Testis (tissue), 5 donors: ENCODE measurements at places on chromosomes 3 and 15.

GRCh38 chr3:133663569-133664313 is 2.0 kb upstream of the TOPBP1 start:
- peak; percentile 45 for DNase-seq

GRCh38 chr3:140290105-140290504 is 355.1 kb downstream of the CLSTN2 start:
- no peak for DNase-seq

GRCh38 chr3:87200060-87200647 is 27.0 kb upstream of the CHMP2B start:
- no peak for DNase-seq

DNA sequence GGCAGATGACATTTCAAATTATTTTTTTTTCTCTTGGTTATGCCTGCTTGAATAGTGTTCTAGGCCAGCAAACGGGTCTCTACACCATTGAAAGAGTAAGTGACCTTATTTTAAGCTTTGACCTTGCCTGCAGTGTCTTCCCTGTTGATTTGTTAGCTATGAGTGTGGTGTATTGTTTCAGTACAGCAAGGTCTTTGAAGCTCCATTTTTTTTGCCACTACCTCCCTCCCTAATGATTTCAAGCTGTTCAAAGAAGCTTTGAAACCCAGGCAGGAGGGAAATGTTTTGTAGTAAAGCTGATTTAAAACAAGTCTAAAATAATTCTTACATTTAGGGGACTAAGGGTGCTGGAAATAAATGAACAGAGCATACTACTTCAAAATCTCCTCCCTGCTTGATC is 1249.8 kb downstream of the ROBO1 start:
- DNase-seq, result no peak

- no peak for DNase-seq
Observed at GRCh38 chr3:152853196-152853595, 18.3 kb downstream of the P2RY1 start.

GRCh38 chr3:46524008-46524407 is 26.2 kb downstream of the RTP3 start:
- no peak for DNase-seq

- peak; percentile 86 for DNase-seq
Observed at GRCh38 chr3:117873249-117873600, 1161.4 kb downstream of the IGSF11 start.

DNA sequence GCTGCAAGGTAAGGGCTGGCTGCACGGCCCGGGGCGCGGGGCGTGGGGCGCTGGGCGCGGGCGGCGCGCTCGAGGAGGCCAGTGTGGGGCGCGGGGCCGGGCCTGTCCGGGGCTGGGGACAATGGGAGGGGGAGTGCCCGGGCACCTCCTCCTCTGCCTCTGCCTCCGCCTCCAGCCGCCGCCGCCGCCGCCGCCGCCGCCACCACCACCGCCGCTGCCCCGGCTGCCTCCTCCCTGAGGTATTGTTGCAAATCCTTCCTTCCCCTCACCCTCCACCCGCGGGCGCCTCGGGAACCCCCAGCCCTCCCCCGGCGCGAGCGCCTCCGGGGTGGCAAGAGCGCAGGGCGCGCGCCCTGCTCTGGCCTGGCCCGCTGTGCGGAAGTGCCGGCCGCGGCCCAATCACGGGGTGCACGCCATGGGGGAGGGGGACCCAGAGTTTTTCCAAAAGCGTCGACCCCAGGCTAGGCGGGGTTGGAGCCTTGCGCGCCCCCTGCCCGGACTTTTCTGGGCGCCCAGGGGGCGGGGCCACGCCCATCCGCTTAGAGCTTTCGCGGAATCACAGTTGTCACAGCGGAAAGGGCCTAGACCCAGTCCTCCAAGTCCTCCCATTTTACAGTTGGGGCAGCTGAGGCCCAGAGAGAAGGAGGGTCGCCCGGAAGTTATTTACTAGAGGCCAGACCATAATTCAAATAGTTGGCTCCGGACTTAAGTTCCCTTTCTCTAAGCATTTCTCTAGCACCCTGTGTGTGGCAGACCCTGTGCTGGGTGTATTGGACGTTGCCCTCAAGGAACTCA is at the start of gene LPP:
Gene LPP, plus strand, starts transcription at position 144 of the 795 bp plus-strand sequence. CDS start 251,964 bp downstream, outside the sequence.
- DNase-seq, result peak; percentile 78

DNA sequence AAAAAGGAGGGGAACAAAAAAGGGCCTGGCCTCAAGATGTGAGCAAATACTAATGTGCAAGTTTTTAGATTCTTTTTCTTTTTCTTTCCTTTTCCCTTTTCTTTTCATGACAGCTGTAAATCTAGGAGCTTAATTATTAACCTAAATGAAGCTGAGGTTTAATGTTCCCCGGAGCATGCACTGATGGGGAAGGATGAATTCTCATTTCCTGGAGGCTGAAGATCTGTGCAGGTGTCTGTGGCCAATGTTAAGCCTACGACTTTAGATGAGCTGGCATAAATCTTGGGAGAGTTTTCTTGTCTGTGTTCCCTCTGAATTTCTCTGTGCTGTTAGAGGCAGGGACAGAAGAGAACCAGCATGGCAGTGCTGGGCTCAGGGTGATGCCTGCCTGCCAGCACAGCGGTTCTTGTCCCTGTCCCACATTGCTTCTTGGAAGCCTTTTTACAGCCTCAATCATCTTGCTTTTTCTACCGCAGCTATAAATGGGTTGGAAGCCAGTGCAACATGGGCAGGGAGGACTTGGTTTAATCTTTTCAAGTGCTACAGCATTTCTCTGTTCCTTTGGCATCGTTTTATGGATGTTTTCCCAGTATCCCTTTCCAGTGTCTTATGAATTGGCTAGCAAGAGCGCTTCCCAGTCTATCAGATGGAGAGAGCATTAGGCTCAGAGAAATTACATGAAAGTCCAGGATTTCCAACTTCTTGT is 119.1 kb downstream of the ATG7 start:
- DNase-seq, result no peak

DNA sequence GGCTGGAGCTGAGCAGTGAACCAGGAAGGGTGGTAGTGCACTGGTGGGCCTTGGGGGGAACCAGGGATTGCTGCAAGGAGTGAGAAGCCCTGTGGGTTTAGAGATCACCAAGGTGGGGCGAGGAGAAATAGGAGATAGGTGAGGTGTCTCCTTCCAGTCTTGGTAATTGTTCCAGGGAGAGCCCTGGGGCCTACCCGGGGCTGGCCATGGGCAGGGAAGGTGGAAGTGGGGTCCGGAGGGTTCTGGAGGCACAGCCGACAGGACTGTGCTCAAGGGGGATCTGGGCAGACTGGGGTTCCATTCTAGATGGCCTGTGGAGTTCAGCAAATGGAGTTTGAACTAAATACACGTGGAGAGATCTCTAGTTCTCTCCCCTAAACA is 4.5 kb downstream of the CHST13 start:
- DNase-seq, result no peak

- peak; percentile 97 for DNase-seq
Observed at GRCh38 chr3:13895155-13896105, 15.6 kb upstream of the WNT7A start.

DNA sequence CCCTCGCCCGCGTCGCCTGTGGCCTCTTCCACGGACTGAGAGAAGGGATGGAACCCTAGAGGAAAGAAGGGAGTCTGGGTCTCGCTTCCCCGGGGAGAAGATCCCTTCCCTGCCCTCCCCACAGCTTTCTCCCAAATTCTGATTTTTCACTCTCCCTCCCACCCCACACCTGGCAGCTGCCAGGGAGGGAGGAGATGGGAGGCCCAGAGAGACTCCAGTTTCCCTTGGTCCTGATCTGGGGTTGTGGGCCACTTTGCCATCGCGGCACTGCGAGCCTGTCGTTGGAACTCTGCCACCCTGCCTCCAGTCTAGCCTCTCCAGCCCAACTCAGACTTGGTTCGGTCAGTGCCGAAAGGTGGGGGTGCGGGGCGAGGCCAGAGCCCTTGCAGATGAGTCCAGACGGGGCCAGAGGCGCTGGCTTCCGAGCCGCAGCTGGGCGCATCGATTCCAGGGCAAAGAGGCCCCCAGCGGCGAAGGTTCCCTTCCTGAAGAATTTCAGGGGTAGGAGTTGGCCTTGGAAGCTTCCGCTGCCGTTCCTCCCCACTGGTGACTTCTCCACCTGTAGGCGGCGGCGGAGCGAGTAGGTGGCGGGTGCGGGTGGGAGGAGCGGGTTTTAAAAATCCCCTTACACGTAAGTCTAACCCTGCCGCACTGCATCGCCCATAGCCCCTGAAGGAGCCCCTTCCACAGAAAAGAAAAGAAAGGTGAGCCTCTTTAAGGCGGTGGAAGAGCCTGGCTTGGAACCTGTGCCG is 5.2 kb downstream of the WNT5A start:
- DNase-seq, result peak; percentile 27

DNA sequence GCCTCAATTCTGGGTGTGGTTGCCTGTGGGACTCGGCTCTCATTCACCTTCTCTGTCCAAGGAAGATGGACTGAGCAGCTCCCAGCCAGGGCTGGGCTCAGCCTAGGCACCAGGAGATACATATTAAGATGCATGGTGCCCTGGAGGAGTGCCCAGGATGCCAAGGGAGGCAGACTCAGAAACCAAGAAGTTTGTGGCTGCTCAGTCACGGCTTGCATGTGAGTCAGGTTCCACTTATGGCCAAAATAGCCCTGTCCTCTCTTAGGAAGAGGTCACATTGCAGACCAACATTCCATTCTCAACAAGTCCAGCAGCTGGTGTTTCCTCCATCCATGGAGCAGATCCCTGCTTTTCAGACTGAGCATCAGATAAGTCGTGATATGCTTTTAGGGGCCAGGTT is 21.8 kb downstream of the CDCP1 start:
- DNase-seq, result no peak

DNA sequence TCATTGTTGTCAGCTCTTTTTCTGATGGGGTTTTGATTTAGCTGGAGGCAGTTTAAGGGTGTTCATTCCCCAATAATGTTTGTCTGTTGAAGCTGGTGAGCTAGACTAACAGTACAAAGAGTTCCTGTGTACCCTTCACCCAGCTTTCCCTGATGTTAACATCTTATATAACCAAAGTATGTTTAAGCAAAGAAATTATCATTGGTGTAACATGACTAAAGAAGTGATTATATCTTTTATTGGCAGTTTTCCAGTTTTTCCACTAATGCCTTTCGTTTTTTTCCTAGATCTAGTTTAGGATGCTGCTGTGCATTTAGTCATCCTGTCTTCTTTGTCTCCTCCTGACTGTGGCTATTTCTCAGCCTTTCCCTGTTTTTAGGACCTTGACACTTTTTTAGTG is 165.6 kb downstream of the LPP start:
- DNase-seq, result no peak

GRCh38 chr15:57332326-57332725 is 44.0 kb upstream of the CGNL1 start:
- DNase-seq, result no peak

GRCh38 chr3:133282236-133282635 is 117.6 kb upstream of the BFSP2 start:
- no peak for DNase-seq

DNA sequence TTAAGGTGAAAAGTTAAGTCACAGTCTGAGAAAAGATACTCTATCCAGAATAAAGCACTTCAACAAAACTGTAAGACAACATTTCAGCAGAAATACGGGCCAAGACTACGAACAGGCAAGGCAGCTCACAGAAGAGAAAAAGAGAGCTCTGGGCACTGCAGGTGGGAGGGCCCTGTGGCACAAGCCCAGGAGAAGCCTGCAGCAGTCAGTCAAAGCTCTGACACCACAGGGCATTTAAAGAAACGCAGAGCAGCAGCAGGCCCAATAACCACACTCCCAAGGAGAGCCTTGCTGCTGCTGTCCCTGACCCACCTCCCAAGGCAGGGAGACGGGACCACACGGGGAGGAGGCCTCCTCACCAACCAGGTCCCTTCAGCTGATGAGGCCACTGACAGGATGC is 19.2 kb downstream of the CHSY1 start:
- no peak for DNase-seq

- DNase-seq, result no peak
Observed at GRCh38 chr3:55720614-55721013, 233.5 kb upstream of the WNT5A start.

- DNase-seq, result no peak
Observed at GRCh38 chr15:47812470-47812999, 95.2 kb downstream of the SEMA6D start.

DNA sequence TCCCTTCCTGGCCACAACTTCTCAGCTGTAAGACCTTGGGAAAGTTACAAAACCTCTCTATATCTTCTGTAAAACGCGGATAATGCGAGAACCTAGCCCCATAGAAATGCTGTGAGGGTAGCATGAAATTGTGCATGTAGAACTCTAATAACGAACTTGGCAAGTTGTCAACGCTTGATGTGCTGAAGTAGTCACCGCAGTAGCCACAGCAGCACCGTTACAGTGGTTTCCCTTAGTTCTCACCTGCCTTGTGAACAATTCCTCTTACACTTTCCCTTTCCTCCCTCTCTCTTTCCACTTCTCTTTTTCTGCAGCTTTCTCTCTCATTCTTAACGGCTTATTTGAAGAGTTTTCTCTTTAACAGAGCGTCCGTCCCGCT is 447 bp upstream of the SHQ1 start:
- no peak for DNase-seq

DNA sequence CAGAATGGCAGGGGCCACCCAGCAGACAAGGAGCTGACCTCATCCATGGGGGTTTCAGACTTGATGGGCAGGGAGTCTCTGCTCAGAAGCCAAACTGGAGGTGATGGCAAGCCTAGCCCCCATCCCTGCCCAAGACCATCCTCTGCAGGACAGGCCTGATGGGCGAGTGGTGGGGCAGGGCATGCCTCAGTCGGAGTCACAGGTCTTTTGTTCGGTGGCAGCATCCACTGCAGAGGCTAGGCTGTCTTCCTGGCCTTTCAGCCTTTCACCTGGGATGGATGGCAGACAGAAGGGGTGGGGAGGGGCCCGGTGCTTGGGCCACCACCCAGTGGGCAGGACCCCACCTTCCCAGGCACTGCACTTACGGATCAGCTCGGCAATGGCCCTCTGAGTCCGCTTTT is 44.4 kb downstream of the PTH1R start:
- DNase-seq, result no peak

GRCh38 chr3:64491843-64492242 is 196.0 kb downstream of the ADAMTS9 start:
- no peak for DNase-seq

DNA sequence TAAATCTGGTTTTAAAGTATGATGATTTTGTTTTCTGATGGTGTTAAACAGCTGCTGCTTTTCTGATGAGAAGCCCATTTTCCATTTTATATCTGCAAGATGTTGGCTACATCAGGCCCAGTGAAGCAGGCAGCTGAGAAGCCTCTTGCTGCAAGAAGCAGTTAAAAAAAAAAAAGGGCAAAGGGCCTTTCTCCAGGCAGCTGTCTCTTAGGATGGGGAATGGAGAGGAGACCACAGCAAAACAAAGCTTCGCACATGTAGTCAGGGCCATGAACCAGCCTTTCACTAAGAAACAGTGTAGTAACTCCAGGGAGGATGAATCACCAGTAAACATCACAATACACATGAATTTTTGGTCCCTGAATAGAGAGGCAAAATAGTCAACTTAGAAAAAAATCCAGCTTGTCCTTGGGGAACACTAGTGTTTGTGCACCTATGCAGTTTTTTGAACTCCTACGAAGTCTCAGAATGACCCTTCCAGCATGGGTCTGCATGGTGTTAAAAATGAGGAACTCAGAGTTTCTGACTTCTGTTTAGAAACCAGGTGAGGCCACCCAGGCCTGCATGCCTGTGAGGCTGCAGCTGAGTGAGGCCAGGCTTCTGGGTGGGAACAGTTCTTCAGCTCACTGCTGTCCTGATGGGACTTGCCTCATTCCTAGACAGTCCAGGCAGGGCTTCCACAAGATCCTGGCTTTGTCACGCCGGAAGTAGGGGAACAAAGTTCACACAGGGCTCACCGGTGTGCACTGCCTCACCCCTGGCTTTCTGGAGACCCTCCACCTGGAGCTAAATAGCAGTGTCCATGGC is 518.7 kb downstream of the MCTP2 start:
- DNase-seq, result peak; percentile 14
